ENCODE measurements at places on chromosomes 16 and 17.

DNA sequence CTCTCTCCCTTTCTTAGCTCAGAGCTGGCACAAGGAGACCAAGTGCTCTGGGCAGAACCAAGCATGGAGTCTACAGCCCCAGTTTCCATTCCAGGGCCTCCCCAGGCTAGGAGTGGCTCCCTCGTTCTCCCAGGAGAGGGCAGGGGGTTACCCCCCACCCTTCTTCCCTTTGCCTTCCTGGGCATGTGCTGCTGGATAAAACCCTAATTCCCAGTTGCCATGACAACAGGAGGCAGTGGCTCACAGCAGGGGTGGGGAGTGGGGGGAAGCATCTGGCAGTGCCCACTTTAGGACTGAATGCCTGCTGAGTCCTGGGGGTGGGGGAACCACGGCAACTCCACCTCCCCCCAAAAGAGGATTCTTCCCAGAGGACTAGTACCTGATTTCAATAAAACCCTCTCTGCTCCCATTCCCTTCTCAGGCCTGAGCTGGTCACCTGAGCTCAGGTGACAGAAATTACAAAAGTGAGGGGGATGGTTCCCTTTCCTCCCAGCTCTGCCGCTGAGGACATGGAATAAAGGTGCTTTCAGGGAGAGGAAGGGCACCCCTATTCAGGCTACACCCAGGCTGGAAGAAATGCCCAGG is 1.8 kb downstream of the MPP2 start:
- DNase-seq = no peak

- no peak for DNase-seq
Observed at GRCh38 chr17:61389670-61390478, 9.8 kb upstream of the TBX2 start.

DNA sequence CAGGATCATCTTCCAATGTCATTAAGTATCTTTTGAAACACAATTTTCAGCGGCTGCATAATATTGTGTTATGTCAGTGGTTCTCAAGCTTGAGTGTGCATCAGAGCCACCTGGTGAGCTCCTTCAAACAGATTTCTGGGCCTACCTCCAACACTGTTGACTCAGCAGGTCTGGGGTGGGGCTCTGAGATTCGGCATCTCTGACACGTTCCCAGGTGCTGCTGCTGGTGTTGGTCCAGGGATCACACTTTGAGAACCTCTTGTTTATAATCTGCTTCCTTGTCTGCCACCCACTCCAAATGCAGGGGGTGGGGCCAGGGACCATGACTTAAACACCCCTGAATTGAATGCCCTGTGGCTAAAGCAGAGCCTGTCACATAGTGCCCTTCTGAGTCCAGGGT is 73.8 kb upstream of the HNF1B start:
- DNase-seq = no peak

DNA sequence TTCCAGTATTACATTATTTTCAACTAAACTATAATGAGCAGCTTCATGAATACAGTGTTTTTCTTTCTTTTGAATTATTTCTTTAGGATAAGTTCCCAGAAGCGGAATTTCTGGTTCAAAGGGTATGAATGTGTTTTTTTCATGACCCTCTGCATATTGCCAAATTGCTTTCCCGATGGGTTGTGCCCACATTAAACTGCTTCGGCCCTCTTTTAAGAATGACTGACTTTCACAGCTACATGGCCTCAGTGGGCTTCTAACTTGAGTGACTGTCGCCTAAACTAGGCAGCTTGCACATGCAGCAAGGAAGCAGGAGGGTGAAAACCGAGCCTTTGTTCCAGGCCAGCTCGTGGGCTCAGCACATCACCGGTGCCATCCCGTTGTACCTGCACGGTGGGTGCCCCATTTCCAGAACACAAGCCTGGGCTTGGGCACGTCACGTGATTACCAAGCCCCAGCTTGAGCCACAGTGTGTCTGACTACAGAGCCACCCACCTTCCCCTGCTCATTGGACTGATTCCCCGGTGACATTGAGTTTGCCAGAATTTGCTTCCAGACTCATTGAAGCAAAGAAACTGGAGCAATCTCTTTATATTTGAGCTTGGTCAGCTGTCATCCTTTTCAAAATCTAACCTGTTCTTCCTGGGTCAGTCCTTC is 112.8 kb downstream of the CLEC16A start:
- DNase-seq = no peak

DNA sequence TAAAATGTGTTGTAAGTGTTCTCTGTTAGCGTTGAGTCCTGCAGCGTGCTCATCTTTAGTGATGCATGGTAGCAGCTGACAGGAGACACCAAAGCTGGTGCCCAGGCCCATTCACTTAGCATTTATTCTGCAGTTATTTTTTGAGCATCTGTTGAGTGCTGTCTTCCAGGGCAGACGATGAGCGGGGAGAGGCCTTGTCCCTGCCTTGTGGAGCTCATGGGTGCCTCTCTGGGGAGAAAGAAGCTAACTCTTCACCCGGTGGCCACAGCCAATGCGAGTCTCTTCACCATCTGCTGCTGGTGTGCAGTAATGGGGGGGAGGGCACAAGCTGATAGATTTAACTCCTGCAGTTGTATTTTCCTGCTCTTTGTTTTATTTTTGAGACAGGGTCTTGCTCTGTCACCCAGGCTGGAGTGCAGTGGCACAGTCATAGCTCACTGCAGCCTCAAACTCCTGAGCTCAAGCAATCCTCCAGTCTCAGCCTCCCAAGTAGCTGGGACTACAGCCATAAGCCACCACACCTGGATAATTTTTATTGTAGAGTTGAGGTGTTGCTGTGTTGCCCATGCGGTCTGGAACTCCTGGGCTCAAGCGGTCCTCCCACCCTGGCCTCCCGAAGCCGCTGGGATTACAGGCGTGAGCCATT is 30.5 kb downstream of the GPT2 start:
- no peak for DNase-seq

DNA sequence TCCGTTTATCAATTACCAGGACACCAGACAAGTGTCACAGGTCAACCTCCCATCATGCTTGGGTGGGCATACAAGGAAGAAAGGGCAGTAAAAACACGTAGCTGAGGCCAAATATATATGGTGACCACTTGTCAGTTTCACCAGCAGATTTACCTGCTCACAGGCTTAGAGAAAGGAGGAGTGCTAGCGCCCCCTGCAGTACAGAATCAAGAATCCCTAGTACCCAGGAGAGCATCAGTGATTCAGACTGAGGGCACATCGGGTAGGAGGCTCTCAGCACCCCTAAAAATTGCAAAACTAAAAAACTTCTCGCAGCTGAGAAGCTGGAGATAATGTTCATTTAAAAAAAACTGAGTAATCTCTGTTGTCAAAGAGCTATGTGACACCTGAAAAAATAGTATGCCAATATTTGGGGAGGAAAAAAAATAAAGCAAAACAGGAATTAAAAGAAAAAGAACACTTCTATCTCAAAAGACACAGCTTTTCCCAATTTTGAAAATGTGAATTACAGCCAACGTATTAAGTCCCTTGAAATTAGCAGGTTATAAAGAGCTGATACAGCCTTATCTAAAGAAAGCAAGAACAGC is 21.2 kb upstream of the MON1B start:
- DNase-seq = peak; percentile 12
